ENCODE measurements at places on chromosomes 7 and 10.
A peak's percentile ranks its signal among the peaks of the same experiment; 100 is the strongest.

DNA sequence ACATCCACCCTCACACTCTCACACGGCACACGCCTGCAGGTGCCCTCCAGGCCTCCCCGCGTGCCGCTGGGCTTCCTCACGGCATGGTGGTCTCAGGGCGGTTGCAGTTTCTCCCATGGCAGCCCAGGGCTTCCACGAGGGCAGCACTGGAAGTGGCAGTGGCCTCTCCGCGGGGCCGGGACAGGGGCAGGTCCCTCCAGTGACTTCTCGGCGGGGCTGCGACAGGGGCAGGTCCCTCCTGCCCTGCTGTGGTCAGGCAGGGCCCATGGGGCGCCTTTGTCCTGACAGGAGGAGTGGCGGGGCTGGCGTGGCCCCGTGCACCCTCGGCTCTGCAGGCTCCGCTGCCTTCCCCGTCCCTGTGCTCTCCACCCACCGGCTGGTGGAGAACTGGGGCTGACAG lies 19.0 kb downstream of the PWWP2B start:
- DNase-seq: no peak

DNA sequence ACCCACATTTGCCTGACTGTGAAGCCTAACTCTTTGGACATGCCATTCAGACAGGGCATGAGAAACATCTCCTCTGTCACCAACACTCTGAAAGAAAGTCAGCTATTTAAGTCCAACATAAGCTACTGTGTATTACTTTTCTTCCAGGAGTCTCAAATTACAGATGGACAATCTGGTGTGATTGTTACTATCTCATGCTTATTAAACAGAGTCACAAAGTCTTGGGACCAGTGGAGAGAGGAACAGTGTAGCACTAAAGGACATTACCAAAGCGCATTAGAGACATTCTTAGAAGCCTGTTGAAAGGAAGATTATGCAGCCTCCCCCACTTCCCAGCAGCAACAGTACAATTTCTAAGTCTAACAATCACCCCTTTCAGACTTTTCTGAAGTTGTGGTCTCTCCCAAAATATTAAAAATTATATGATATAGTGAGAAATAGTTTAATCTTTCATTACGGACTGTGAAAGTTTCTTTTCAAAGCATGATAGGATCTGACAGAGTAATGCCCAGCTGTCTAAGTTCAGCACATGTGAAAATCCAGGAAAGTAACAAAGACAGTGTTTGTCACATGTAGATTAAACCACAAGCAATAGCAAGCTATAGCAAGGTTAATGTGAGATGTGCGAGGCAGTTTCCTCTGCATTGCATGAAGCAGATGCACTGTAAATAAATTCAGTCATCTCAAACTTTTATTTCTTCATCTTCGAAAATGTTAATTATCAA lies 280.9 kb upstream of the FZD8 start:
- DNase-seq: no peak

DNA sequence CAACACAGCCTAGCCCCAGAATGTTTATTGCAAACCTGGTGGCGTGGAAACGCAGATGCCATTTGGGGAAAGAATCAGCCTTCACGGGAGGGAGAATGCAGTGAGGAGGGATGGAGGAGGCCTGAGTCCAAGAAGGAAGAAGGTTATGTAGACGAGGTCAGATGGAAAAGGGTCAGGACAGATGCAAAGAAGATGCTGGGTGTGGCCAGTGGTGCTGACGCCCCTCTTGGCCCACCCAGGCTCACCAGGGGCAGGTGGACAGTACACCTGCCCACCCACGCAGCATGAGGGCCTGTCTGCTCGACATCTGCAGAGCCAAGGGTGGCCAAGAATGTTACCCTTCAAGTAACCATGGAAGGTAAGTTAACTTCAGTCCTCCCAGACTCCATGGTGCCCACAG lies 40.5 kb downstream of the OAT start:
- no peak for DNase-seq

DNA sequence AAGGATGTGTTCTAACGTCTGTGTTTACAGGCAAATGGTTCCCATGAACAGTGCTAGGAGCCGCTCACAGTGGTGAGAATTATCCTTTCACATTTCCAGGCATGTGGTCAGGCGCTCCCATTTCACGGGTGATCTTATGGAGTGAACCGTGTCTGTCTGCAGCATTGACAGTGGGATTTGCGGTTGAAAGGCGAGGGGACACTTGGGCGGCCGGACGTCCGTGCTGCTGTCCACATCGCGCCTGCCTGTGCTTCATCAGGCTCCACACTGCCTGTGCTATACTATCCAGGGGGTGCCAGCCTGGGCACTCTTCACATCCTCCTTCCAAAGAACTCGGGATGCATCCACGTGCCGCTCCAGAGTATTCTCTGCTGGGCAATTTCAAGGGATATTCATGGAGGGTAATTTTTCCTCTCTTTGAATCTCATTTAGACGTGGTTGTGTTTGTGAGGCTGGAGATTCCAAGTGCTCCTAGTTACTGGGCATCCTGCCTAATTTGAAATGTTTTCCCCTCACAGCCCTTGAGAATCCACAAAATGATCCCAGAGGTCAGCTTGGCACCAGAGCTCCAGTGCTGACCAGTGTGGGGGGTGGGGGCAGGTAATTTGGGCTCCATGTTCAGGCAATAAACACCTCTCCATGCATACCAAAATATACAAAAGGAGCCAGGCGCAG lies 61.9 kb upstream of the EBF3 start:
- DNase-seq: no peak

- DNase-seq: no peak
These were observed 47.6 kb downstream of the ASB13 start for GRCh38 chr10:5618829-5619228.

GRCh38 chr10:378930-379704 lies 243.9 kb downstream of the ZMYND11 start:
- no peak for DNase-seq

DNA sequence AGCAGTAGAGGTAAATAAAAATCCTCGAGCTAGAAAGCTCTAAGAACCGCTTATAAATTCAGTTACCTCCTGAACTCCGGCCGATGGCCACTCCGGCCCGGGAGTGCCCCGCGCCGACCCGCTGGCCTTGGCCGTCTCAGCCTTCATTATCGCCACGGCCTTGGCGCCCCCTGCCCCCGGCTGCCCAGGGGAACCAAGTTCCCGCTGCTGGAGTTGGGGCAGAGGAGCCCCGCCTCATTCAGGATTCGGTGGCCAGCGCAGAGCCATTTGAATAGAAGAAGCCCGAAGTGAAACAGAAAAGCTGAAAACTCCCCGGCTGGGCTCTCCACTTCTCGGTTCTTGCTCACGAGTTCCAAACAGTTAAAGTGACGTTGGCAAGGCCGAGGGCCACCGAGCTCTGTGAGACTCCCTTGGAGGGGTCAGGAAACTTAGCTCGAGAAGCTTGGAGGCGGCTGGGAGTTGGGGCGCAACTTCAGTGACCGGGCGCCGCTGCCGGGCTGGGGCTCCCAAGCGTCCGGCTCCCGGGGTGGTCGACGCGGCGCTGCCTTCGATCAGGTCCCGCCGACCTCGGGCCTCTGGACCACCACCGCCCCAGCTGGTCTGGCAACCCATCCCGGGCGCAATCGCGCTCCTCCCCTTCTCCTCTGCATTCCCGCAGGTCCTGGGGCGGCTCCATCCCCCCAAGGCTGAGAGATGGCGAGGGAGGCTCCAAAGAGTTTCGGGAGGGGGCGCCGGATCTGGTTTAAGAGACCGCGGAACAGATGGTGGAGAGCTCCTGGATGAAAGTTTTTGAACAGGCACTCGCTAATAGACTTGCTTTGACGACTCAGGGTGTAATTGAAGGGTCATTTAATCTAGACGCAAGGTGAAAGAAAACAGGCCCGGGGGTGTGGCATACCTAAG lies 5.8 kb upstream of the FEZF1 start:
- DNase-seq: no peak

- no peak for DNase-seq
These were observed 160.4 kb downstream of the KIF20B start for GRCh38 chr10:89861584-89862301.

GRCh38 chr10:89837165-89838043 lies 136.0 kb downstream of the KIF20B start:
- DNase-seq: peak; percentile 19

DNA sequence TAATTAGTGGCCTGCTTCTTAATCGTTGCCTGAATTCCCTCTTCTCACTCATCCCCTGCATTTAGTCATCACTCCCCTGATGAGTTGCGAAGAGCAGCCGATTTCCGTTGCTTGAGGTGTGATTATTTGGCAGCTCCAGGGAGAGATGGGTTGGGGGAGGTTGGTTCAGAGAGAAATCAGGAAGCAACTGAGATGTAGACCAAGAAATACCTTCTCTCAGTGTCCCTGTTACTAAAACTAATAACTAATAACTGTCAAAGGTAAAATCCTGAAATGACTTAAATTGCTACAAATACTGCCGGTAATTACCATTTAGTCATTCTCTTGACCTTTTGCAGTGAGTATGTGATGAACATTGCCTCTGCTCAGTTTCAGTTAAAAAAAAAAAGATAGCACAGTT lies 76.9 kb downstream of the ELMO1 start:
- DNase-seq: no peak

DNA sequence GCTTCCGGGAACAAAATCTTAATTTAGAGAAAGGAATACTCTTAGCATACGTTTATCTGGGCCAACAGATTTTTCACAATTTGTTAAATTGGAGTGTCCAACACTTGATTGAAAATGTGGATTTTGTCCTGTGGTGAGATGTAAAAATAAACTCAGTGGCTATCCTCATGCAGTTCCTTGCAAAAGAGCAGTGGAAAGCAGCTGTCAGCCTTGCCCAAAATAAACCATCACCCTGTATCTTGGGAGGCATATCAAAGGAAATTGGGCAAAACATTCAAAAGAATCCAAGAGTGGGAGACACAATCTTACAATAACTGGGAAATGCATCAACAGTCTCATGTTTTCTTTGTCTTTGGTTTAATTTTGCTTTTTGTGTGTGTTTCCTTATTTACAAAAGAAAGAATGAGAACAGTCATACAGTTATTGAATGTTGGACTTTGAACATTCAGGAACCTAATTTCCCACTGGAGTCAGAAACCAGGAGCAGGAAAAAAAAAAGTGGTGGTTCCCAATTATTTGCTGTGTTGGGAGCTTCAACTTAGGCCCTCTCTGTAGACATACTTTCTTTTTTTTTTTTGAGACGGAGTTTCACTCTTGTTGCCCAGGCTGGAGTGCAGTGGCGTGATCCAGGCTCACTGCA lies 44.4 kb upstream of the DGKI start:
- DNase-seq: no peak

GRCh38 chr10:42934842-42935241 lies 142.0 kb upstream of the RET start:
- no peak for DNase-seq

- no peak for DNase-seq
These were observed 299.7 kb upstream of the CSTF2T start for GRCh38 chr10:51999096-51999495.

DNA sequence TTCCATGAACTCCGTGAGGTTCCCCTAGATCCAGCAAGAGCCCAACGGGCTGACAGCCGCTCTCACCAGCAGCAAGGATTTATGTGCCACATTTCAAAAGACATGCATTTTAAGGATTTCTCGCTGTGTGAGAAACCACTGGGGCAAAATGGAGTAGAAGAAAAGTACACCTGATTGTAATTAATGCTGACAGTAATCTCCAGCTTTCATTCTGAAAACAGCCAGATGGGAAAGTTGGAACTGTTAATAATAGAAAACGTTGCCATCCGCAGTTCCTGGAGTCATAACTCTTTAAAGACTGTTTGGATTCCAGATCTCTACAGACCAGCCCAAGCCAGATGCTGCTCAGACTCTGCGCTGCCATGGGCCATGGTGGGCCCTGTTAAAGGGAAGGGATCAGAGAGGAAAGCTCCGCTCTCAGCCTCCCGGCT lies 216.9 kb upstream of the GLI3 start:
- DNase-seq: no peak

GRCh38 chr7:133676805-133677370 lies 424.0 kb downstream of the EXOC4 start:
- no peak for DNase-seq

DNA sequence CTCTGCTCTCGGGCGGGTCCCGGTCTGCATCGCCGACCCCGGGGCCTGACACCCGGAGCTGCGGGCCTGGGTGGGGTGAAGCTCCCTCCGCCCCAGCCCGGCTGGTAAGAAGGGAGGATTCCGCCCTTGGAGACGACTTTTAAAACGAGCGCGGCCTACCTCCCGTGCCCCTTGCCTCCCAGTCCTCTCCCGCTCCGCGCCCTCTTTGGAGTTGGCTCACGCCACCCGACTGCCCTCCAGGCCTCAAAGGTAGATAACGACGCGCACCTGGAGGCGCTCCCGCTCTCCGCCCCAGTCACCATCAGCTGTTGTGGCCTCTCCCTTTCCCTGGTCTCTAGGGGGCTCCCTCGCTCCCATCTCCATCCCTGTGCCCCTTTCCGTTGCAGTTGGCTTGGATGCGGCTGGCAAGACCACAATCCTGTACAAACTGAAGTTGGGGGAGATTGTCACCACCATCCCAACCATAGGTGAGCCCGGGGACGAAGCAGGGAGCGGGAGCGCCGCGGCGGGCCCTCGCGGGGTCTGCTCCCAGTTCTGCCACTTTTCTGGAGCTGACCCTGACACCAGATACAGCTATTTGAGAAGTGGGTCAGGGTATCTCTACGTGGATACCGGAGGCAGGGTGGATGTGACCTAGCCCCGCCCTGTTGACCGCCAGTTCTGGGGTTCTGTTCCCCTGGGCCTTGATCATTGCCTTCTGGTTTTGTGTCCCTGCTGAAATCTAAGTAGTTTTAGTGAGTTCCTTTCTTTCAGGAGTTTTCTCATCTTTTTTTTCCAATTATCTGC lies 679 bp downstream of the ARF5 start:
- DNase-seq: peak; percentile 36

GRCh38 chr7:108099713-108100112 lies 30.4 kb downstream of the LAMB4 start:
- DNase-seq: no peak

GRCh38 chr7:75565132-75565837 lies 73.2 kb downstream of the SPDYE5 start:
- no peak for DNase-seq

GRCh38 chr10:59175538-59176240 lies 754 bp upstream of the PHYHIPL start:
- DNase-seq: no peak

GRCh38 chr10:119546009-119546408 lies 3.5 kb upstream of the RGS10 start:
- no peak for DNase-seq

DNA sequence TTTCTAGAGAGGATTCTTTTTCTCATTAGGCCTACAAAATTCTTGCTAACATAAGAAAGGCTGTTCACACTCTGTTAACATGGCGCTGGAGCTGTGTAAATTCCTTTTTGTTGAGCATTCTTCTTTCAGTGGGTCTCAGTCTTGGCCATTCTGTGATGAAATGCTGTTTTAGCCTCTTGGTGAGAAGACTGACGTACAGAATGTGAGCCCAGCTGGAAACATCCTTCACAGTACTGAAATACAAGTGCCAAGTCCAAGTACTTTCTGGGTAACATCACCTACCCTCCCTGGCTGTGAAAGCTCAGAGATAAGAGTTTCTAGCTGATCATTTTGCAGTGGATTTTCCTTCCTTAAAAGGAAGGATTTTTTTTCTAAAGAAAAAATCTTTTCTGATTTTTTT lies 231.8 kb downstream of the AHR start:
- DNase-seq: no peak

DNA sequence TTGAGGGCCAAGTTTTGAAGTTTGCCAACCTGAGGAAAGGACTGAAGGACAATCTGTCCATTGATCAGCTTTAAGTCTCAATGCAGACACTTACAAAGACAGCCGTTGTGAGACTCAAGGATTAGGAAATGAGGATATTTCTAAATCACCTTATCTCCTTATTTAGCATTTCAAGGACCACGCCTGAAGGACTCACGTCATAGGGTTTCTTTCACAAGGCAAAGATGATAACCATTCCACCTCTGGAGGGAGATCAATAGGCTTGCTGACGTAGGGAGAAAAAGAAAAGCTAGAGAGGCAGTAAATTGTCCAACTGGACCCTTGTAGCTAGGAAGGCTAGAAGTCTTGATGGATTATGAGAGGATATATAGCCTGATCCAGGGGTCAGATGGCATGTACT lies 3.3 kb upstream of the ASB4 start:
- DNase-seq: no peak
